HFF-Myc (cell line): ENCODE measurements at places on chromosomes 1 and 21.
A peak's percentile ranks its signal among the peaks of the same experiment; 100 is the strongest.

- no peak for DNase-seq
Measured at GRCh38 chr1:88111816-88112215, 572.3 kb upstream of the PKN2 start.

GRCh38 chr1:155892796-155893195 lies 18.4 kb downstream of the RIT1 start:
- peak; percentile 60 for DNase-seq

DNA sequence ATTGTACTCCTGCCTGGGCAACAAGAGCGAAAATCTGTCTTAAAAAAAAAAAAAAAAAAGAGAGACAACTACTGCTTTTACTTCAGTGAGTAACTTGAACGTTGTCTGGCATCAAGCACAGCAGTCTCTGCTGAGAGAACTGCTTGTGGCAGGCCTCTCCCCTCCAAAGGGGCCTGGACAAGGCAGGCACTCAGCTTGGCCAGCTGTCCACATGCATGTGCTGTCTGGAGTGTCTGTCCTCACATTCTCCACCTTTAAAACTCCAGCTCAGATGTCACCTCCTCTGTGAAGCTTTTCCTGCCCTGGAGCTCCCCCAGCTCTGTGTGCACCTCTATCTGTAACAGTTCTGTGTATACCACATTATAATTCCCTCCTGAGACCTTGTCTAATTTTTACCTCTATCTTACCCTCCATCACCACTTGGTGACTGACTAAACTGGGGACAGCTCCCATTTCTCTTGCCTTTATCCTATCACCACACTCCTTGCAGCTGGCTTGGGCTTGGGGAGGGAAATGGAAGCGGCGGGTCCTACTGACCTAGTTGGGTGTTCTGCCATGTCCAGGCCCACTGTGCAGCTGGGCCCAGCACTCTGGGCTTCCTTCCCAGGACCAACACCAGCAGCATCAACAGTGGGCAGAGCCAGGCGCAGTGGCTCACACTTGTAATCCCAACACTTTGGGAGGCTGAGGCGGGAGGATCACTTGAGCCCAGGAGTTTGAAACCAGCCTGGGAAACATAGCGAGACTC lies 71.4 kb upstream of the ARTN start:
- no peak for DNase-seq

DNA sequence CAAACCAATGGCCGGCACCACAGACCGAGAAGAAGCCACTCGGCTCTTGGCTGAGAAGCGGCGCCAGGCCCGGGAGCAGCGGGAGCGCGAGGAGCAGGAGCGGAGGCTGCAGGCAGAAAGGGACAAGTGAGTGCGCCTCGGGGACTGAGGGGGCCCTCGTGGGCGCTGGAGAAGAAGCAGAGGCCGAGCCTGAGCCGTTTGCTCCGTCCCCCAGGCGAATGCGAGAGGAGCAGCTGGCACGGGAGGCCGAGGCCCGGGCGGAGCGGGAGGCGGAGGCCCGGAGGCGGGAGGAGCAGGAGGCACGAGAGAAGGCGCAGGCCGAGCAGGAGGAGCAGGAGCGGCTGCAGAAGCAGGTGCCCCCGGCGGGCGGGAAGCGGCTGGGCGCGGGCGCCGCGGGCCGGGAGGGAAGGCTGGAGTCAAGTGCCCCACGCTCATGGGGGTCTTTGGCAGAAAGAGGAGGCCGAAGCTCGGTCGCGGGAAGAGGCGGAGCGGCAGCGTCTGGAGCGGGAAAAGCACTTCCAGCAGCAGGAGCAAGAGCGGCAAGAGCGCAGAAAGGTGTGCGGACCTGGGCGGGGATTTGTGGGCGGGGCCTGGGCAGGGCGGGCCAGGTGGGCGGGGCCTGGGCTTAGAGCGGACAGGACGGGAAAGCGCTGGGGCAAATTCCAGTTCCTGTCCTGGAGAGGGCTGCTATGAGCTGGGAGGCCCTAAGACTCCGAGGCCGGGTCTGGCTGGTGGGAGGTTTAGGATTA lies 22.7 kb downstream of the MAP7D1 start:
- DNase-seq, result no peak

DNA sequence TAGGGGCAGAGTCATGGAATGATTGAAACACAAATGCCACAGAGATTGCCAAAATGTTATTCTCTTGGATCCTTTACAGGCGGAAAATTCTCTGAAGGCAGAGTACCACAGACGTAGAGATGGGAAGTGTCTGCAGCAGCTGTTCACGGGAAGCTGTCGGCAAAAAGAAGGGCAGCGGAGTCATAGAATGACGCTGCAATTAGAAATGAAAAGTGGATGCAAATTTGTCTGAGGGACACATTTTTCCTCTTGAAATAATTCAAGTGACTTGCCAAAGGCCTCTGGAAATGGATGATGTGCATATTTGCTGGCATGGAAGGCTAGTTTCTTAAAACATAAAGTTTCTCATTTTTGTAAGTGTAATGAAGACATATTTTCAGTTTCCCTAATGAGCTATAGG lies 77.5 kb upstream of the PLD5 start:
- DNase-seq, result no peak

DNA sequence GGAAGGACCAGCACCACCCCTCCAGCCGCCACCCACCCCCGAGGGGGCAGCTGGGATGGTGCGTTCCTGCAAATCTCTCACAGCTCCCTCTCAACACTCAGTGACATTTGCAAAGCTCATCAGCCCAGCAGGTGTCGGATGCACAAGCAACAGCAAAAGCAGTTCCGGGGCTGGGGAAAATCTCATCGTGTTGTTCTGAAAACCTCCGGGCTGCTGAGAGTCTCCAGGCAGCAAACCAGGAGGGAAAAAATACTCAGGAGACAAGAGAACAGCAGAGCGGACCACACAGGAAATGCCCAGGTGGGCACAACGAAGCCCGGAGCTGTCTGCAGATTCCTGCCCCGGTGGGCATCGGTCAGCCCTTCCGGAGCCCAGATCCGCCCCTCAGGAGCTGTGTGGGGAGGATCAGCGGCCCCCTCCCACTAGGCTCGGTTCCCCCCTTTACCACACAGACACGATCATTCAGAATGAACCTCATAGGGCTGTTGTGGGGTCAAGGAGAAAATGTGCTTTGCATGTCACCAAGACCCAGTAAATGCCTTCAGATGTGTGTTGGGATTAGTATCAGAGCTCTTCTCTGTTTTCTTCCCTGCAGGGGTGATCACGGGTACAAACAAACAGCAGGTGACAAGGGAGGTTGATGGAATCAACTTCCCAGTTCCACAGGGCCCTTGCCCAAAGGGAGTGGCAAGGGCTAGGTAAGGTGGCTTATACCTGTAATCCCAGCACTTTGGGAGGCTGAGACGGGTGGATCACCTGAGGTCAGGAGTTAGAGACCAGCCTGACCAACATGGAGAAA lies 127.0 kb upstream of the TIAM1 start:
- no peak for DNase-seq

DNA sequence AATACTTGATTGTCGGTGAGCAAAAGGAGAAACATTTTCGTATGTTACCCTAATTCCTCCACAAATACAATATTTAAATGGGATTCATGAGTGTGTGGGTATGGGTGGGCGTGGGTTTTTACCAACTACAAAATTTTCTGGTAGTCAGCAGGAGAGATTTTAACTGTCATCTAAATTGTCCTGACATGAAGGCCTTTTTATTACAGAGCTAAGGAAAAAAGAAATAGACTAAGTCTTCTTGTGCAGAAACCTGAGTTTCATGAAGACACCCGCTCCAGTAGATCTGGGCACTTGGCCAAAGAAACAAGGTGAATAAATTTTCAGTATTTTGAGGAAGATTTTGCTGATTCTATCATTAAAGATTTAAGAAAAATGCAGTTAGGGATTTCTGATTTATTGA lies 752 bp downstream of the RGS18 start:
- no peak for DNase-seq

GRCh38 chr1:94851571-94851970 lies 31.4 kb downstream of the SLC44A3 start:
- no peak for DNase-seq

GRCh38 chr1:162726555-162726954 lies 63.9 kb upstream of the HSD17B7 start:
- DNase-seq, result no peak

GRCh38 chr1:176557543-176558258 lies 94.7 kb downstream of the PAPPA2 start:
- DNase-seq, result no peak

DNA sequence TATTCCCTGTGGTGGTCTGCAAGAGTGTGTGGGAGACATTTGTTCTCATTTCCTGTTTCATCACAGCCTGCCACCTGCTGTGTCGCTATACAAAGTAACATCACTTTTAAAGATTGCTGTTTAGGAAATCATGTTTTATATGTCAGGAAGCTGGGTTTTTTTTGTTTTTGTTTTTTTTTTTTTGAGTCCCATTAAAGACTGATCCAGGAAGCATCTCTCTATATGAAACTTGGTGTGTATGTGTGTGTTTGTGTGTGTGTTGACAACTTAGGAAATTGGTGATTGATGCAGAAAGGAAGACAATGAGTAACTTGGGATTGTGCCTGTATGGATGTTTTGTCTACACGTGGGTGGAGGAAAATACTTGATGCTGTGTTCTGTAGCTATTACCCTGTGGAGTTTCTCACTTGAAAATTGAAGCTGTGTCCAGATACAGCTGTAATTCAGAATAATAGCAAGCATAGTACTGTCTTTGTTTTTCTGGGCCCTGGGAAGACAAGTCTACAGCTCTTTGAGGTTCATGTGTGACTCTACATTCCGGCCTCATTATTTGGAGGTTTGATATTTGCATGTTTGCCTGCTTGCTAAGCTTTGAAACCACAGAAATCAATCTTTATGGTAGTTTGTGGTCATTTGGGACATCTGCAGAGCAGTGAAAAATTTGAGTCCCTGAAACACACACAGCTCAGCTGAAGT lies 47.9 kb downstream of the LAMC1 start:
- no peak for DNase-seq

- peak; percentile 7 for DNase-seq
Measured at GRCh38 chr1:75855010-75855409, 58.3 kb downstream of the MSH4 start.

- DNase-seq, result no peak
Measured at GRCh38 chr1:82562448-82562847, 761.7 kb downstream of the ADGRL2 start.

GRCh38 chr1:234398849-234399381 lies 25.7 kb downstream of the COA6 start:
- DNase-seq, result no peak

DNA sequence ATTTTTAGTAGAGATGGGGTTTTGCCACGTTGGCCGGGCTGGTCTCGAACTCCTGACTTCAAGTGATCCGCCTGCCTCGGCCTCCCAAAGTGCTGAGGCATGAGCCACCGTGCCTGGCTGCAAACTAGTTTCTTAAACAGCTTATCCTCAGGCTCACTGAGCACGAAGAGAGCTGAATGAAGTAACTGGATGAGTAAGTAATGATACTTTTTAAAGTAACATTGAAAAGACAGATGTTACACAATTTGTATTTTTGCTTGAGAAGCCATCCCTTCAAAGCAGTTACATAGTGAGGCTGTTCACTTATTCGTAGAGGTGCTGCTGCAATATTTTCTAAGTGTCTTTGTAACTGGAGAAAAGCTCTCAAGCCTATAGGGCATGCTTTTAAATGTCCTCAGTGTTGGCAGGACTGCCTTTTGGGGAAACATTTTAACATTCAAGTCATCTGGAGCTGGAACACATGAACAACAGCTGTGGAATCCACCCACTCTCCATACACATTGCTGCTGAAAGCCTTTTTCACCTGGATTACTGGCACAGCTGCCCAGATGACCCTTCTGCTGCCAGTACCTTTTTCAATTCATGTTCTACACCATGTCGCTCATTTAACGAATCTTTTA lies 2.7 kb upstream of the YBX1 start:
- peak; percentile 54 for DNase-seq
